Activated naive CD8-positive, alpha-beta T cell treated with anti-CD3 and anti-CD28 coated beads for 36 hours (primary cell): ENCODE measurements at places on chromosomes 5 and 9. TPM values are rescaled to one million over a fixed set of nuclear protein-coding genes. Genes with fewer than 3 reads are reported as not detected.

DNA sequence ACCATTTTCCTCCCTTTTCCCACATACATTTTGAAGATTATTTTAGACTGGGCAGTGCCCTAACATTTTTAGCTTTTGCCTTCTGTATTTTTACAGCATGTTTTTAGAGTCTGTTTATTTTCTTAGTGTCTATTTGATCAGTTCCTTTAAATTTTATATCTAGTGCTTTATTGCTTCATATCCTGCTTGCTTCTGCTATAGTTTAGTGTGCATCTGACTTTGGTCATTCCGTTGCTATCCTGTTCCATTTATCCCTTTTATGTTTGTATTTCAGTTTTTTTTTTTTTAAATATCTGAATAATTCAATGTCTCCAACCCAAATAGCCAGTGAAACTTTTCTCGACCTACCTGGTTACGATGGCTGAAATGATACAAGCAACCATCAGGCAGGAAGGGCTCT lies 203.8 kb downstream of the ARHGAP26 start:
- no peak for DNase-seq

GRCh38 chr9:121581786-121582600 lies 69.4 kb upstream of the DAB2IP start:
- no peak for DNase-seq

- no peak for DNase-seq
These were observed 39.5 kb downstream of the CD180 start for GRCh38 chr5:67156976-67157583.

The APBA1 gene
- total RNA-seq = 0.08 TPM

The FBP2 gene
- not detected for total RNA-seq

The PPP3R2 gene
- total RNA-seq = not detected
